ENCODE measurements at places on chromosomes 5 and 9. TPM values are rescaled to one million over a fixed set of nuclear protein-coding genes. Genes with fewer than 3 reads are reported as not detected.
A peak's percentile ranks its signal among the peaks of the same experiment; 100 is the strongest.

GRCh38 chr5:14783691-14784090 lies 87.9 kb downstream of the ANKH start:
- no peak overlapping the region for H3K27ac ChIP-seq
- no peaks in the 10 kb centered on the region for H3K36me3 ChIP-seq
- H3K4me1 ChIP-seq, result no peaks in the 10 kb centered on the region
- no peak overlapping the region for H3K4me3 ChIP-seq
- no peaks in the 10 kb centered on the region for H3K27me3 ChIP-seq

DNA sequence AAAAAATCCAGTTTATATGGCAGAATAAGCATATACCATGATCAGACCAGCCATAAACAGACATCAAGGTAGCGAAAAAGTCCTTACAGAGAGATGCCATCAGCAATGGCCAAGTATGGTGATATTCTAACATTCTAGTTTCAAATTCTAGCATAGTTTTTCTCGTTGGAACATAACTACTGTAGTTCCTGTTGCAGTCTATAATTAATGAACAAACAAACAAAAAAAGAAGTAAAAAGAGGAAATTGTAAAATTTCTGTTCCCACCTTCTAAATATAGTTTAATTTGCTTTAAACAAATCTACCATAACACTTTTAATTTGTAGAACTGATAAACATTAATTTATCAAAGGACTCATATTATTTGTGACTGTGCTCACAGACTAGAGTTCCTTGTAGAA lies 9.9 kb upstream of the CD180 start:
- no peak overlapping the region for H3K27ac ChIP-seq
- H3K4me1 ChIP-seq, result no peaks in the 10 kb centered on the region
- H3K36me3 ChIP-seq, result no peaks in the 10 kb centered on the region
- H3K27me3 ChIP-seq, result no peaks in the 10 kb centered on the region
- no peak for DNase-seq
- no peak overlapping the region for H3K4me3 ChIP-seq

- H3K4me1 ChIP-seq, result peaks cover 40% of the 10 kb centered on the region
- no peak for DNase-seq
- peaks cover 7% of the 10 kb centered on the region for H3K27me3 ChIP-seq
- H3K27ac ChIP-seq, result no peak overlapping the region
- H3K36me3 ChIP-seq, result no peaks in the 10 kb centered on the region
Measured at GRCh38 chr5:139708434-139708861, 60.3 kb downstream of the CXXC5 start.

GRCh38 chr5:138095100-138095907 lies 11.5 kb downstream of the WNT8A start:
- peaks cover 46% of the 10 kb centered on the region for H3K27me3 ChIP-seq
- peak; percentile 55 for DNase-seq
- H3K36me3 ChIP-seq, result no peaks in the 10 kb centered on the region
- no peak overlapping the region for H3K27ac ChIP-seq
- no peak overlapping the region for H3K4me3 ChIP-seq

GRCh38 chr9:70415041-70415440 lies 584 bp upstream of the KLF9 start:
- H3K4me1 ChIP-seq, result peaks cover 15% of the 10 kb centered on the region
- peaks cover 9% of the 10 kb centered on the region for H3K27me3 ChIP-seq
- no peak overlapping the region for H3K4me3 ChIP-seq
- DNase-seq, result no peak

- H3K27ac ChIP-seq, result no peak overlapping the region
- H3K4me3 ChIP-seq, result no peak overlapping the region
- H3K36me3 ChIP-seq, result no peaks in the 10 kb centered on the region
- H3K4me1 ChIP-seq, result peaks cover 2% of the 10 kb centered on the region
Measured at GRCh38 chr9:89598926-89599325, 5.9 kb upstream of the GADD45G start.

IRX1 gene
- total RNA-seq, result 5.1 TPM

INSL6 gene
- not detected for total RNA-seq

Data from H1 (cell line).